ENCODE measurements at places on chromosomes 5 and 9. TPM values are rescaled to one million over a fixed set of nuclear protein-coding genes. Genes with fewer than 3 reads are reported as not detected.

Gene OR1L8
- total RNA-seq: not detected

GRCh38 chr9:80789831-80790230, 899.5 kb downstream of the TLE1 start:
- H3K27ac ChIP-seq: no peak overlapping the region
- H3K36me3 ChIP-seq: no peaks in the 10 kb centered on the region
- DNase-seq: no peak

- 0 out of 2 replicates have a peak, but pooled peaks cover 3% of the 10 kb centered on the region for H3K27me3 ChIP-seq
- DNase-seq: no peak
- no peak overlapping the region for H3K27ac ChIP-seq
- H3K4me3 ChIP-seq: no peak overlapping the region
- no peaks in the 10 kb centered on the region for H3K4me1 ChIP-seq
- H3K36me3 ChIP-seq: no peaks in the 10 kb centered on the region
Measured at GRCh38 chr5:33883482-33883881, 8.3 kb downstream of the ADAMTS12 start.

DNA sequence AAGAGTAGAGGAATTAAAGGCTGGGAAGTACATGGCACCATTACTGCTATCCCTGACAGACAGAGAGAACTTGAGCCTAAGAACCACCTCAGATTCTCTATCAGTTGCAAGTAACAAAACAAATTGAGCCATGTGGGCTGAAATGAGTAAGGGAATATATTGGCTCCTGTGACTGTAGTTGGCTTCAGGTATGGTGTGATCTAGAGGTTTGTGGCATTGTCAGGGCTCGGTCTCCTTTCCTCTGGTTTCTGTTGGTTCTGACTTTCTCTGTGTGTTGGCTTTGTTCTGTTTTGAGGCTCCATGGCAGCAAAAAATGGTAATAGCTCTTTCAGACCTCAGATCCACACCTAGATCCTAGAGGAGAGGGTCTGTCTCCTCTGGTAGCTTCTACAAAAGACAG, 5.7 kb downstream of the GALNT10 start:
- no peak overlapping the region for H3K4me3 ChIP-seq
- peaks cover 26% of the 10 kb centered on the region for H3K4me1 ChIP-seq
- no peaks in the 10 kb centered on the region for H3K27me3 ChIP-seq
- H3K27ac ChIP-seq: no peak overlapping the region
- no peaks in the 10 kb centered on the region for H3K36me3 ChIP-seq
- no peak for DNase-seq

GRCh38 chr5:89277816-89278215, 394.8 kb upstream of the MEF2C start:
- no peaks in the 10 kb centered on the region for H3K36me3 ChIP-seq
- H3K27me3 ChIP-seq: no peaks in the 10 kb centered on the region
- DNase-seq: no peak
- H3K27ac ChIP-seq: no peak overlapping the region
- H3K4me3 ChIP-seq: no peak overlapping the region

DNA sequence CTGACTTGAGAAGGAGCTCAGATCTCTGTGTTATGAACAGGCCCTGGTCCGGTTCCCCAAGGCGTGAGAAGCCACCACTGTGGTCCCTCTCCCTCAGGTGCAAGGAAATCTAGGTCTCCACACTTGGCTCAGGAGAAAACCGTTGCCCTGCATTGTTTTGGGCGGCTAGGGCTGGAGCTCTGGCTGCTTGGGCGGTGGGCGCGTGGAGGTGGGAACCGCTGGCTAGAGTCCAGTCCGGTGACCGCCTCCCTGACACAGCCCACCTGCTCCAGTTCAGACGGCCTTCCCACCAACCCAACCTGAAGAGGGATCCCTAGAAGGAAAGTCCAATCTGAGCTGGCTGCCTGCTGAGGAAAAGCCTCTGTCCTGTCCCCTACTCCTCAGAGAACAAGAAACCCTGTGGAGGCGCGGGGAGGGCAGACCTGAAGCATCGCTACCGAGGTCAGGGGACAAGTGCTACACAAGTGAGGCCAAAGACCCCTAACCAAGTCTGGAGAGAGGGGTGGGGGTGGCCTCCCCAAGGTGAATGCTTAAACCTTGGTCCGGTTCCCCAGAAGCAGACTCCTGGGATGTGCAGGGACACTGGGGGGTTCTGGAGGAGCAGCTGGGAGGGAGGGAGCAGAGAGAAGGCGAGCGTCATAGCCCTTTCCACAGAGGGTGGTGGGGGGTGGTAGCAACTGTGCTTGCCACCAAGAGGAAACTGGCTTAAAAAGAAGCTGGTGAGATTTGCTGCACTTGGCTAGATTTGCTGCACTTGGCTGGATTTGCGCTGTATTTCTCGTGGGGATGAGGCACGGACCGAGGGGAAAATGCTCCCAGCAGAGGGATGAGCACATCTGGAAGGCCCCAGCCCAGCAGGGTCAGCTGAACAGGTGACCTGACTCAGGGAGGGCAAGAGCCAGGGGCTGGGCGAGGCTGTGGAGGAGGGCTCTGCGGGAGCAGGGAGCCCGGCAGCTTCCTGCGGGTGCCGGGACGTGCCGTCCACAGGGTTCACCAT, 65.2 kb downstream of the RAPGEF1 start:
- H3K4me1 ChIP-seq: peaks cover 78% of the 10 kb centered on the region
- no peak for DNase-seq
- H3K27ac ChIP-seq: peak overlapping the region; percentile 95
- H3K4me3 ChIP-seq: no peak overlapping the region
- no peaks in the 10 kb centered on the region for H3K36me3 ChIP-seq

Gene PCDHB6
- total RNA-seq: 1.9 TPM

GRCh38 chr5:134586866-134587524, 45.6 kb downstream of the SAR1B start:
- no peak for DNase-seq
- H3K4me1 ChIP-seq: peaks cover 4% of the 10 kb centered on the region
- H3K36me3 ChIP-seq: no peaks in the 10 kb centered on the region
- H3K27me3 ChIP-seq: no peaks in the 10 kb centered on the region
- H3K27ac ChIP-seq: no peak overlapping the region

Gene KCNT1
- total RNA-seq: not detected

Gene TAF11L10
- not detected for total RNA-seq

DNA sequence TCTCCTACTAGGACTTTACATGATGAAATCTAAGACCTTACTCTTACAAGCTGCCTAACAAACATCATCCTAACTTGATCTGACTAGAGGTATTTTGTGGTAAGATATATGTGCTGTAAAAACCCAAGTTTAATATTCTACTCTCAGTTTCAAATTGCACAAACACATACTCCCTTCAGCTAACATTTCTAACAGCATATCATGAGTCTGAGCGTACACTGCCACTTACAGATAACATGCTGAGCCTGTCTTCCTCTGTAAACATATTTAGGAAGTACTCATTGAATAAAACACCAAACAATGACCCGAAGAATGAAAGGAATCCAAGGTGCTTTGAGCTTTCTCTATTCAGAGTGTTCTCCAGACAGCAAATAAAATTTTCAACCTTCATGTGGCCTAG, 7.9 kb upstream of the ESM1 start:
- H3K4me3 ChIP-seq: no peak overlapping the region
- H3K4me1 ChIP-seq: no peaks in the 10 kb centered on the region
- no peak for DNase-seq
- H3K27me3 ChIP-seq: peaks cover 2% of the 10 kb centered on the region

Gene TYRP1
- total RNA-seq: 0.23 TPM

DNA sequence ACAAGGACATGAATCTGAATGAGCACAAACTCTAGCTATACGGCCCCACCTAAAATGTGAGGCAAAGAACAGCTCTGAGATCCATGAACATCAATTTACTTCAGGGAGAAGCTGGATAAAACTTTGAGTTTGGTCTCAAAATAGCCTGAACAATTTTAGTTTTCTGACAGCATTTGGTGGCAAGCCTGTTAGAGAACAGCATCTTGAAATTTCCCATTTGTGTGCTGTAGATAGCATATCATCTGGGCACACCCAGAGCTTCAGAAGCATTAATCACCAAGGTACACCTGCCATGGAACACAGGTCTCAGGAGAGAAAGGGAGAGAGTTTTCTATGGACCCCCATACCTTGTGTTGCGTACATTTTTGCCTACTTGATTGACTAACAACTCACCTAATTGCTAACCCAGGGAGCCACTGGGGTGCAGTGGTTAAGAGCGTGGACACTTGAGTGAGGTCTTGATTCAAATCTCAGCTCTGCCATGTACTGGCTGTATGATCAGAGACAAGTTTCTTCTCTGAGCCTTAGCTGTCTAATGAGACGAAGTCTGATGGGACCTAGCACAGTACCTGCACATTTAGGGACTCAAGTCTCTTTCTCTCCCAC, 264.9 kb downstream of the PIK3R1 start:
- H3K4me1 ChIP-seq: no peaks in the 10 kb centered on the region
- H3K4me3 ChIP-seq: no peak overlapping the region

DNA sequence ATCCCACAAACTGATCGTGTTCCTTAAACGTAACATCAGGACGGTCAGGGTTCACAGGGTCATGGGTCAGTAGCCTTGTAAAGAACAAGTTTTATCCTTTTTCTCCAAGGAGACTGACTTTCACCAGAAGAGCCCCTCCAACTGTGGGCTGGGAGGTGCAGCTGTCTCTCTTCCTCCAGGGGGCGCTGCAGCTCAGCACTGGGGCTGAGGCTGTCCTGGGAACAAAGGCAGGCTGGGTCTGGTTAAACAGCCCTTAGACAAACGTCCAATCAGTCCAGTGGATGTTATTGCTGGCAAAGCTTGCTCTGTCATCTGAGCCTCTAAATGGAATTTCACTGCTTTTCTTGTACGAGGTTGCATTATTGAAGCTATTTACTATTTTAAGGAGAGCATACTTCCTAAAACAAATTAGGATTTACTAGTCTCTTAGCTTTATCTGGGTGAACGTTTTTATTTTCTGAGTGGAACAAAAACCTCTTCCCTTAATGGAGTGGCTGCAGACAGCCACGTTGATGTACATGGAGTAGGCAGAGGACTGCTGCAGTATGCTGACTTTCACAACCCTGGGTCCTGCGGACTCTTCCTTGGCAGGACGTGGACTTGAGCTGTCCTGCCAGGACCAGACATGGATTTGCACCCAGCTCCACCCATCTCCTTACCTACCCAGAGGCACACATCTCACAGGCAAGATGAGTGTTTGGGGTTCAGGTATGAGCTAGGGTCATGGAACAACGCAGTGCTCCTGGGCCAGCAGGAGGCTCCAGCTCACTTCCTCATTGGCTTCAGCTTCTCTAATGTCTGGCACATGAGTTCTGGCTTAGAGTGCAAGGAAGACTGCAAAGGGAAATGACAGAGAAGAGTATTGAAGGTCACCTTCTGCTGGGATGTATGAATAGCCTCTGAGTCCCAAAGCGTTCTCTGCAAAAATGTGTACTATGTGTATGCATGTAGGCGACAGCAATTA, 7.8 kb downstream of the EXOSC2 start:
- no peak overlapping the region for H3K27ac ChIP-seq
- no peaks in the 10 kb centered on the region for H3K27me3 ChIP-seq
- H3K36me3 ChIP-seq: peaks cover 7% of the 10 kb centered on the region
- H3K4me3 ChIP-seq: no peak overlapping the region
- H3K4me1 ChIP-seq: no peaks in the 10 kb centered on the region

- H3K36me3 ChIP-seq: no peaks in the 10 kb centered on the region
- H3K4me3 ChIP-seq: no peak overlapping the region
- DNase-seq: no peak
- H3K4me1 ChIP-seq: no peaks in the 10 kb centered on the region
- H3K27me3 ChIP-seq: no peaks in the 10 kb centered on the region
Measured at GRCh38 chr9:126698756-126699155, 85.0 kb downstream of the LMX1B start.

Gene FCN1
- total RNA-seq: not detected

DNA sequence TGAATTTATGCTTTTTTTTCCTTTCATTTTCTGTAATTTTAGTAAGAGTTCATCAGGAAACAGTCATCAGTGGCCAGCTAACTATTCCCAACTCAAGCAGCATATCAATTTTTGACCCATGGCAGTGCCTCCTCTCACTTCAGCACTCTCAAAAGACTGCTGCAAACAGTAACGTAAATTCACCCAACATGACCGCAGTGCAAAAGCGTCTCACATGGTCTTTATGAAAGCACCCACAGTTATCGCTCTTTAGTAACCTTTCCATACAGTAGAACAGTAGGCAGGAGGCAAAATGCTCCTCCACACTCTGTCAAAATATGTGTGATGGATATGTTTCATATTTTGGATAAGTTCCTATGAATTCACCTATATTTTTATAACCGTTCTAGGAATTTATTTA, 48.6 kb downstream of the PARP8 start:
- no peaks in the 10 kb centered on the region for H3K36me3 ChIP-seq
- no peak for DNase-seq
- no peak overlapping the region for H3K4me3 ChIP-seq
- H3K27me3 ChIP-seq: no peaks in the 10 kb centered on the region

Gene MCTP1
- 39.8 TPM for total RNA-seq

DNA sequence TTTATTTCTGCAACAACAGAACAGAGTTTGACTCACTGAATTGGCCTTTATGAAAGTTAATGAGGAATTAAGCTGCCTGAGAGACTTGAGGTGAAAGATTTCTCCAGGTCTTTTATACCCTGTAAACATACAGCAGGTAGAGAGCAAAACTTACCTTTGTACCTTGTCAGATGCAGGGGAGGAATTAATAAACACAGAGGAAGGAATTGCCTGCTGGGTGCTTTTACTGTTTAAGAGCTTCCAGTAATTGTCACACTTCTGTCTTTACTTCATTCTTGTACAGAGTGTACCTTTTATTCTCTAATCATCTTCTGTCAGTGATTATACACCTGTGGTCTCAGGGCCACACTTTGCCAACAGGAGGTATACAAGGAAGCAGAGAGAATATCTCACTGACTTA, 94.0 kb upstream of the GRIN3A start:
- no peak overlapping the region for H3K27ac ChIP-seq
- H3K27me3 ChIP-seq: no peaks in the 10 kb centered on the region
- no peak for DNase-seq

GRCh38 chr5:34655354-34655991, 655 bp upstream of the RAI14 start:
- H3K4me1 ChIP-seq: peaks cover 8% of the 10 kb centered on the region
- peak; percentile 48 for DNase-seq
- H3K36me3 ChIP-seq: no peaks in the 10 kb centered on the region
- H3K27me3 ChIP-seq: peaks cover 25% of the 10 kb centered on the region

All from Panc1 (cell line).